ENCODE measurements at places on chromosomes 16 and 17.

DNA sequence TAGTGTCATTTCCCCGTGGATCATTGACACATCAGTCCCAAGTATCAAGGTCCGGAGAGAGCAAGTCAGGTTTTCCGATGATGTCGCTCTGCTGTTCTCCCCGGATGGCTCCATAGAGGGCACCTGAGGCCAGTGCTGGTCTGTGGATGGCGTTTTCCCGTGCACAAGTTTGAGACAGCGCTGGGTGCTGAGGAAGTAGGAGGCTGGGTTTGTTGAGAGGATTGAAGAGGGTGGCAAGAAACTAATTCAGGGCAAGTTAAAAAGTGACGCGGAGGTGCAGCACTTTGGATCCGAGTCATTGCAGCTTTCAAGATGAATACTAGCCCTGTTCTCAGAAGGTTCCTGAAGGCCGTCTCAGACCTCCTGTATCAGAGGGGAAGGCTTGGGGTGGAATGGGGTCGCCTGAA lies 7.7 kb downstream of the NUBP1 start:
- no peak for DNase-seq

DNA sequence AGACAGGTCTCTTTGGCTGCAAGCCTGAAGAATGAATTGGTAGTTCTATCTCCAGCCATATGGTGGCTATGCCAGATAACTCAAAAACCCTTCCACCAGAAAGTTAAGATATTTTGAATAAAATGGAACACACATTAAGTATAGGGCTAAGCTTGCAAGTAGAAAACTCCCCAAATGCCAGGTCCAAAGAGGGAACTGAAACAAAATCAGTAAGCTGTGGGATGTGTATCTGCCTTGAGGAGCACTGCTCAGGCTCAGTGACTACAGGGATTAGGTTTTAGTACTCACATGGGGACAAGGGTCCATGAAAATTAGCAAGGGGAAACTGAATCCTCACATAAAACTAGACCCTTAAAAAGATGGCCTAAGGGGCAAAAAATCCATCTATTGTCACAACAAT lies 115.7 kb upstream of the PMFBP1 start:
- DNase-seq = no peak

DNA sequence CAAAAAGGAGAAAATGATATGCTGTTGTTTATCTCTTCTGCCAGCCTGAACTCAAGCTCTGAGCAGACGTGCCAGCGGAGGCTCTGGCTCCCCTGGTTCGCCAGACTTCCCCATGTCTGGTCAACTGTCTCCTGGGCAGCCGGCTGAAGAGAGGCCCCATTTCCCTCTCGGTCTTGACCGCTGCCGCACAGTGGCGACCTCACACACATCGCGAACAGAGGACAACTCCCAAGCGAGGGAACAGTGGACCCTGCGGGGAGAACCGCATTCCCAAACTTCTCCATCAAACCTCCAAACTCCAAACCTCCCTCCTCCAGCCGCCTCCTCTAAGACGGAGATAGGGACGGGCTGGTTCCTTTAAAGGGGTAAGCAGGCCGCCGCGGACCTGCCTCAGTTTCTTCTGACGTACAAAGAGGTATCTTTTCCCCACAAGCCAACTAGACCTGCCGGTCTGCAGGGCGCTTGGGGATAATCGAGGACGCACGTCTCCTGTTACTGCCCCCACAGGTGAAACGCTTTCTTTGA lies 24.9 kb upstream of the RFFL start:
- DNase-seq = no peak

GRCh38 chr17:35890774-35891155 lies 10.6 kb upstream of the CCL5 start:
- DNase-seq = no peak

GRCh38 chr17:6753006-6753445 lies 2.8 kb upstream of the XAF1 start:
- no peak for DNase-seq

DNA sequence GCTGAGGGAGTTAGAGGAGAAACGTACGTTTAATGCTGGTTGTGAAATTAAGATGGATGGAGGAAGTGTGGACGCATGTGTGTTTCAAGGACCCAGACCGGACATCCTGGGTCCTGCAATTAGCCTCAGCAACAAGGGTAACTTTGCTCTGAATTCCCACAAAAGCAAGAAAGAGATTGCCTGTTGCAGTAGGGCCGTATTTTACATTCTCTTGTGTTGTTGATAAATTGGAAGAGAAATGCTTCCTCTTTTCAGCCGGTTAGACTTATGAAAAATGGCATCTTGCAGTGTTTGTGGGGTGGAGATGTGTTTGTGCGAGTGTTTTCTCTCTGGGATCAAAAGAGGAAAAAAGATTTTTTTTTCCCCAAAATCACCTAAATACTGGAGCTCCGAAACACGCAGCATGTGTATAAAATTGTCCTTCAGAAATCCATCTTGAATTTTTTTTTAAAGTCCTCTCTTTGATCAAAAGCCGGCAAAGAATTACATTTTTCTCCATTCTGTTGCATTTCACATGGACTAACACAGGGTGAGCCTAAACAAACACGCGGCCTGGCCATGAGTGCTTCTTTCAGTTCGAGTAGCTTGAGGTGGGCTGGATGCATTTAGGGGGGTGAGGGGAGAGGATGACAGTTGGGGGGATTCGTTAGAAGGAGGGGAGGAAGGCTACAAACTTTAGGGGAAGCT lies 251.6 kb downstream of the C16orf95 start:
- no peak for DNase-seq

GRCh38 chr17:48054238-48055185 lies 6.4 kb downstream of the NFE2L1 start:
- DNase-seq = no peak
